Fibroblast of skin of abdomen (primary cell): ENCODE measurements at places on chromosomes 16 and 17.

GRCh38 chr16:48448841-48449481, 63.7 kb upstream of the SIAH1 start:
- DNase-seq: no peak

GRCh38 chr17:48003417-48004151, 32.7 kb downstream of the CDK5RAP3 start:
- peak; percentile 41 for DNase-seq

DNA sequence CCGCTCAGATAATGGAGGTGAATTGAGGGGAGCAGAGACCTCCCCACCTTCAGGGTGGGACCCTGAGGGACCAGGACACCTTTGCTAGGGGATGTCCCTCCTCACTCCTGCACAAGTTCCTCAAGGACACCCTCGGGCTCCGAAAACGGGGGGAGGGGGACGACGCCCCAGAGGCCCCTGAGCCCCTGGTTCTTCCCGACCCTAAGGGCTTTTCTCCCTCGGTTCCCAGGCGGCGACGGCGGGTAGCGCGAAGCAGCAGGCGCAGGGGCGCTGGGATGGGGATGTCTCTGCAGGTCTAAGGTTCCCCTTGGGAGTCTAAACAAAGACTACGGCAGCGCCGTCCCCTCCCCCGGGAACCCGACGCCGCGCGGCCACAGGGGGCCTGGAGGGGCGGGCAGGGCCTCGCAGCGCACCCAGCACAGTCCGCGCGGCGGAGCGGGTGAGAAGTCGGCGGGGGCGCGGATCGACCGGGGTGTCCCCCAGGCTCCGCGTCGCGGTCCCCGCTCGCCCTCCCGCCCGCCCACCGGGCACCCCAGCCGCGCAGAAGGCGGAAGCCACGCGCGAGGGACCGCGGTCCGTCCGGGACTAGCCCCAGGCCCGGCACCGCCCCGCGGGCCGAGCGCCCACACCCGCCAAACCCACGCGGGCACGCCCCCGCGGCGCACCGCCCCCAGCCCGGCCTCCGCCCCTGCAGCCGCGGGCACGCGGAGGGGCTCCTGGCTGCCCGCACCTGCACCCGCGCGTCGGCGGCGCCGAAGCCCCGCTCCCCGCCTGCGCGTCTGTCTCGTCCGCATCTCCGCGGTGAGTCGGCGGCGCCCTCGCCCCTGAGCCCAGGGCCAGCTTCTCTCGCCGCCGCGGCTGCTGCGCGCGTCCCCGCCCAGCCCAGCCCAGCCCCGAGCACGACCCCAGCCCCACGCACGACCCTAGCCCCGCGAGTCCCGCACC, 36.7 kb upstream of the NDRG4 start:
- no peak for DNase-seq

DNA sequence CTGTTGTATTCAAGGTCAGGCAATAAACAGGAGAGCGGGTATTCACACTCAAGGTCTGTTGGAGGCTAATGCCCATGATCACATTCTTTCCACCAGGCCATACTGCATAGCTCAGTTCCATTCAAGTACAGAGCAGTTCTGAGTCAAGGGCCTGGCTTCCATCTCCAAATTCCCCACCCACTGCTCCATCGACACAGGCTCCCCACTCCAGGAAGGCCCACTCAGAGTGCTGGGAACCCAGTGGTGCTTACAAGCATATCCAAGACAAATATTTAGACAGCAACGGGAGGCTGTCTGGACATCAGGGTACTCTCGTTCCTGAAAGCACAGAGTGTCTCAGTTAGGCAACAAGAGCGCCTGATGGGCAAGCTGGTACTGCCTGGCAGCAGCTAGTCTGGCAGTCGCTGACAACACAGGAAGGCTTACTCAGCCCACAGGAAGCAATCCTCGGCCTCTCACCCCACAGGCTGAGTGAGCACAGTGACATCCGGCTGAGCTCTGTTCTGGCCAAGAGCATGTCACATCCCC, 40.9 kb downstream of the RFFL start:
- DNase-seq: peak; percentile 52

DNA sequence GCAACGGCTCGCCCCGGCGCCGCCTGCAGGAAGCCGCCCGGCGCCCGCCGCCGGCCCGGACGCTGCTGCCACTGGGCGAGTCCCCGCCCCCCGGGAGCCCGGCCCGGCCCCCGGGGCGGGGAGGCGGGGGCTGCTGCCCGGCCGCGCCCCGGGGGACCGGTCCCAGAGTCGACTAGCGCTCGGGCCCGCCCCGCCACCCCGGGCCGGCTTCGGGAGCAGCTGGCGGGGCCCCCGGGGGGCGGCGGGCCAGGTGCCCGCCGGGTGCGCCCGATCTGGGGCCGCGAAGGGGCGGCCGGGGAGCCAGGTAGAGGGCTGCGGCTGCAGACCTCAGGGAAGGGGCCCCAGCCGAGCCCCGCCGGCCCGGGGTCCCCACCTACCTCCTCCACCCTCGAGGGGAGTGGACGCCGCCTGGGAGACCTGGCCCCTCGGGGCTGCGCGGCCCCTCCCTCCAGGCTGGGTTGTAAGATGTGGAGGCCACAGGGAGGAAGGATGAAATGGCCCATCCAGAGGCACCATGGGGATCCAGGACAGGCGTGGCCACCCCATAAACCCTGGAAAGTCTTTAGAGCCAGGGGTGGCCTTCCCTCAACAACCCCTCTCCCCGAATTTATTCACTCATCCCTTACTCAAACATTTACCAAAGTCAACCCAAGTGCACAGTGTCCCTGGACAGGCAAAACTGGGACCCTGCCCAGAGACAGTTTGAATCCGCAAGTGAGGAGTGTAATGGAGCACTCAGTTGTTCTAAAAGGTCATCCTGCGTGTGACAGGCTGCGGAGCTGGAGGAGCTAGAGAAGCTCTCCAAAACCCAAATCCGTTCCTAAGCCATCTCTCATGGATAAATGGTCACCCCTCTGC, at the start of gene CDYL2:
Gene CDYL2 (minus strand): TSS at position 73 of the 858 bp plus-strand sequence. CDS start 425 bp downstream, outside the sequence.
- peak; percentile 65 for DNase-seq

DNA sequence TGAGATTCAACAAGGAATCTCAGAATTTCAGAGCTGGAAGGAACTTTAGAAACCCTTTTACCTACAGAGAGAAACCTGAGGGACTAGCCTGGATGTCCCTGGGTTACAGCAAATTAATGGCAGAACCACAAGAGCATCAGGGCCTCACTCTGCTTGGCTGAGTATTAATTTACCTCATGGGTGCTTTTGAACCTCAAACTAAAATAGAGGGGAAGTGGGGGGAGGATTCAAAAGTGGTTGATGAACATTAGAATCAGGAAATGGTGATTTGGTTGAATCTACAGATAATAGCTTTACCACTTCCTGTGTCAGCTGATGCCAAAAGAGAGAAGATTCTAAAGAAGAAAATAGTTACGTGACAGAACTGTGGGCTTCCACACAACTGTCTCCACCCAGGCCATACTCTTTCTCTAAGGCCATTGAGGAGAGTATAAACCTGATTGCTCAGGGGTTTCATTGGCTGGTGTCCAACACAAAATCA, 11.3 kb upstream of the SKAP1 start:
- DNase-seq: peak; percentile 6

GRCh38 chr16:54140788-54141136, 145.8 kb downstream of the IRX3 start:
- DNase-seq: no peak

- no peak for DNase-seq
These were observed 154.2 kb downstream of the PITPNC1 start for GRCh38 chr17:67531291-67531690.

DNA sequence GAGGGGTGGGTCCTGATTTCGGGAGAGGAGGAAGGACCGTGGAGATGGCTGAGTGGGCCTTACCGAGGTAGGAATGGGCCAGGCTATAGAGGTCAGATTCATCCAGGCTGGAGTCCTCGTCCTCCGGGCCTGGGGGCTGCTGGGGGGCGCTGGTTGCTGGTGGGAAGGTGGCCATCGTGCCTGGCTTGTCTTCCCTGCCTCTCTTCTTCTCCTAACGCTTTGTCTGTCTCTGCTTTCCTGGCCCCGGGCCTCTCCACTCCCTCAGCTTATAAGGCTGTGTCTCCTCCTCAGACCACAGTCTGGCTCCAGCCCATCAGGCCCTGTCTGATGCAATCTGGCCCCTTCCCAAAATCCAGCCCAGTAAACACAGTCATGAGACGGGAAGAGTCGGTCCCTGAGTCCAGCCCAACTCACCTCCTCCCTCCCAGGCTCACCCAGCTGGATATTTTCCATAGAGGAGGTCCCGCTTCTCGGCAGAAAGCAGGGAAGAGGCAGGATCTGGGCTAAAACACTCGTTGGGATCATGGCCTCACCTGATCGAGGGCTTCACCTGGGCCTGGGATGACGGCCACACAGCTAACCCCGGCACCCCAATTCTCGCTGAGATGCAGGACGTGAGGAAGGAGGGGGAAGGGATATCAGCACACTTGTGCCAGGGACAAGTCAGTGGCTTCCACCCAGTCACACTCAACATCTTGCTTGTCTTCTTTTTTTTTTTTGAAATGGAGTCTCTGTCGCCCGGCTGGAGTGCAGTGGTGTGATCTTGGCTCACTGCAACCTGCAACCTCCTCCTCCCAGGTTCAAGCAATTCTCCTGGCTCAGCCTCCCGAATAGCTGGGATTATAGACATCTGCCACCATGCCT, at the start of gene NUPR1:
Gene NUPR1 (minus strand): TSS at position 242 of the 864 bp plus-strand sequence. CDS start 67 bp downstream, at position 175.
- DNase-seq: peak; percentile 99
